Kidney epithelial cell (primary cell): ENCODE measurements at places on chromosomes 5 and 9.

- no peak for DNase-seq
These were observed 9.9 kb downstream of the MLANA start for GRCh38 chr9:5900622-5901021.

- DNase-seq = no peak
These were observed 228.8 kb downstream of the FBXL7 start for GRCh38 chr5:15728811-15729210.

- DNase-seq = no peak
These were observed 15.7 kb upstream of the ERBIN start for GRCh38 chr5:65910711-65911110.

DNA sequence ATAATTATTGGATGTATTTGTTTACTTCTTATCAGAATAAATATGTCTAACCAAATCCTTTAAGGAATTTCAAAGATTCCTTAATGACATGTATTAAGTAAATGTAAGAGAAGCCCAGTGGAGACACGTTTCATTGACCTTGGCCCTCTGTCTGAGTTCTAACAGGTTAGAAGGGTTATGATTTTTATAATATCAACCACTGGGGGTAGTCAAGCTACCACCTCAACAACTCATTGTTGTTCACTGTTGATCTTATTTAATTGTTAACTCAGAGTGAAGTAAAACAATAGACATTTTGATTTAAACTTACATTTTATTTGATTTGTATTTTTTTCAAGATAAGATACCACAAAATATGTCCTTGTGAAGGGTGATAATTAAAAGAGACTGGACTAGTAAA lies 499.2 kb upstream of the COX7C start:
- no peak for DNase-seq

DNA sequence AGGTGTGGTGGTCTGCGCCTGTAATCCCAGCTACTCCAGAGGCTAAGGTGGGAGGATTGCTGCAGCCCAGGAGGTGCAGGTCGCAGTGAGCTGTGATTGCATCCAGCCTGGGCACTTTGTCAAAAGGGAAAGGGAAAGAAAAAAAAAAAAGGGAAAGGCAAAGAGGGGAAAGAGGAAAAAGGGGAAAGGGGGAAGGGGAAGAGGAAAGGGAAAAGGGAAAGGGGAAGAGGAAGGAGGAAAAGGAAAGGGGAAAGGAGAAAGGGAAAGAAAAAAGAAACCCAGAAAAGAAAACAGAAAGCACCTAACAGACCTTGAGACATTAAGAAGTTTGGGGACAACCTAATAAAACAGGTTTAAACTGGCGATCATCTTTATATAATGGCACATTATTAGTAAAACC lies 40.0 kb downstream of the IDNK start:
- DNase-seq = no peak

DNA sequence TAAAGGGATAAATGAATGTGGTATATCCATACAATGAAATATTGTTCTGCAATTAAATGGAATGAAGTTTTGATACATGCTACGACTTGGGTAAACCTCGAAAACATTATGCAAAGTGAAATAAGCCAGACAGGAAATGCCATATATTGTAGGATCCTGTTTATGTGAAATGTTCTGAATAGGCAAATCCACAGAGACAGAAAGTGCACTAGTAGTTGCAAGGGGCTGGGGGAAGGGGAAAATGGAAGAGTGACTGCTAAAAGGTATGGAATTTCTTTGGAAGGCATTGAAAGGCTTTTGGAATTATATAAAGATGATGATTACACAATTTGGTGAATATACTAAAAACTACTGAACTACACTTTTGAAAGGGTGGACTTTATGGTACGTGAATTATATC lies 97.0 kb downstream of the FOXD1 start:
- DNase-seq = no peak

DNA sequence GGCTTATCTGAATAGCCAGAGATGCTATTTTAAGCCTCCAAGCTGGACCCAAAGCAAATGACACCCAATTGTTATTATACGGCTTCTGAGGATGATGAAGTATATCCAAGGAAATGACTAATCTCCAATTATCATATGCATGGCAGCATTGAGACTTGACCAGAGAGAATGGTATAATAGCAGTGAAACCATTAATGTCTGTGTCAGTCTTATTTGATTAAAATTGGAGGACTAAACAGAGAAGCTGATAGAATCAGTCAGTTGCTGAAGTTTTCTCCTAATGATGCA lies 200.5 kb downstream of the EFNA5 start:
- no peak for DNase-seq

DNA sequence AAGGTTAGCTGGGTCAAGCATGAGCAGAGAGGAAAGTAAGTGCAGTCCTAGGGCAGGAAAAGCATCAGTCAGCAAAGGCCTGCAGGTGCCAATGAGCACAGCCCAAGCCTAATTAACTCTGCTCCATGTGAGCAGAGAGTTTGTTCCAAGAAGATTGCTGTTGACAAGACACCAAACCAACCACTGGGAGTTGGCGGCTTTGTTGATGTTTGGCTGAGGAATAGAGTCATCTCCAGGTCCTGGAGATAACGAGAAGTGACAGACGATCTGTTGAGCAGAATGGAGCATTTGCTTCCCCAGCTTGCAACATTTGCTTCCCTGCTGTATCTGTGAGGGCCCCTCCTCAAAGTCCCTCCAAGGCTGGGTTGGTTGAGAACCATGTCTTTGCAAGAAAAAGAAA lies 68.2 kb downstream of the FAM114A2 start:
- no peak for DNase-seq

DNA sequence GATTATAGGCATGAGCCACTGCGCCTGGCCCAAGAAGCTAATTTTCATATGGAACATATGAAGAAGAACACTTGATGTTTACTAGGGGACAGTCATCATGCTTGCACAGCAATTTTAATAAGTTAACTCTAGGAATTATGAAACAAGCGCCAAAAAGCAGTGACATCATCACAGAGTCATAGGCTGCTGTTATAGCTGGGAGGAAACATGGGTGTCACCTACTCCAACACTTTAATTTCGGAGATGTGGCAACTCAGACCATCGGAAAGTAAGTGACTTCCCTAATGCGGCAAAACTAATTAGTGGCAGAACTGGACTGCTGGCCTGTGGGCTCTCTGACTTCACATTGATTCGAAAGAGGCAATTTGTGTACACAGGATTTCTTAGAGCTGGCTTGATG lies 38.1 kb upstream of the EQTN start:
- DNase-seq = no peak
